ENCODE measurements at places on chromosomes 3 and 15.

DNA sequence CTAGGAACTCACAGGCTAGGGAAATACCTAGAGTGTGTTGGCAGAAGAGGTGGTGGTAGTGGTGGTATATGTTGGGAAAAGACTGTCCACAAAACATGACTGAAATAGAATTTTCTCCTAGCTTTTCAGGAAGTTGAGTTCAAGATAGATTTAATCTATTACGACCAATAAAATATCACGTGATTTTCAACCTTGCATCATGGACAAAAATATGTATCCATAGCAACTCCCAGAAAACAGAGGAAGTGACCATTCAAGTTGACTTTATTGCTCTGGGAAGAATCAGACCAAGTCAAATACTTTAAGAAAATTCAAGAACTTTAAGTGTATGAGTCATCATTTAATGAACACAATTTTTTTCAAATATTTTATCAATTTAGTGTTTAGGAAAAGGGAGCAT, 347.0 kb upstream of the ZNF385D start:
- DNase-seq: no peak

DNA sequence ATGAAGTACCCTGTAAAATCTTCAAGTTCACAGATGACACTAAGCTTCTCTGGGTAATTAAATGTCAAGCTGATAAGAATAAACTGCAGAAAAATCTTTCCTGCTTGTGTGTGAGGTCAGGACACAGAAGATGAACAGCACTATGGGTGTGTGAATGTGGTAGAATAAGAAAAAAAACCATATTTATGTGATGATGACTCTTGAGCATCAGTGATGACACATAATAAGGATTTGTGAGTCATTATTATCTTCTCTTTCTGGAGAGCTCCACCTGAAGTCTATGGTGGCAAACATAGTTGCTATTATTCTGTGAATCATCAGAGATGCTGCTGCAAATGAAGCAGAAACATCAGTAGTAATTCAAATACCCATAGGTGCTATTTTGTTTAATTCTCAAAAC, 422.4 kb downstream of the DIPK2A start:
- DNase-seq: no peak

GRCh38 chr3:176376531-176376930, 820.8 kb downstream of the TBL1XR1 start:
- DNase-seq: no peak

- DNase-seq: no peak
Measured at GRCh38 chr3:36317915-36318314, 62.4 kb upstream of the STAC start.

DNA sequence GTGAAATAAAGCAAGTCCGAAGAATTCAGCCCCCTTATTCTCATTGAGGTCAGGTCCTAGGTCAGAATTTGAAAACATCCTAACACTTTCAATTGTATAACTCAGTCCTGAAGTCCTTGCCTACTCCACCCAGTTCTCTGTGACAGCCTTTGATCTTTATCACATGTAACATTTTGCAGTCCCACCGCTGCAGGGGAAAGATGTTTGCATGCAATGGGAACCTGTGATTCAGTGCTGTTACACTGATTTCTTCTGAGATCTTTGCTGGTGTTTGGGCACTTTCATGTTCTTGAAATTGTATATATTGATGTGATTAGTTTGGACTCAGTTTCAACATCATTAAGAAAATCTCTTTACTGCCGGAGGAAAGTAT, 18.0 kb upstream of the SECISBP2L start:
- DNase-seq: no peak

DNA sequence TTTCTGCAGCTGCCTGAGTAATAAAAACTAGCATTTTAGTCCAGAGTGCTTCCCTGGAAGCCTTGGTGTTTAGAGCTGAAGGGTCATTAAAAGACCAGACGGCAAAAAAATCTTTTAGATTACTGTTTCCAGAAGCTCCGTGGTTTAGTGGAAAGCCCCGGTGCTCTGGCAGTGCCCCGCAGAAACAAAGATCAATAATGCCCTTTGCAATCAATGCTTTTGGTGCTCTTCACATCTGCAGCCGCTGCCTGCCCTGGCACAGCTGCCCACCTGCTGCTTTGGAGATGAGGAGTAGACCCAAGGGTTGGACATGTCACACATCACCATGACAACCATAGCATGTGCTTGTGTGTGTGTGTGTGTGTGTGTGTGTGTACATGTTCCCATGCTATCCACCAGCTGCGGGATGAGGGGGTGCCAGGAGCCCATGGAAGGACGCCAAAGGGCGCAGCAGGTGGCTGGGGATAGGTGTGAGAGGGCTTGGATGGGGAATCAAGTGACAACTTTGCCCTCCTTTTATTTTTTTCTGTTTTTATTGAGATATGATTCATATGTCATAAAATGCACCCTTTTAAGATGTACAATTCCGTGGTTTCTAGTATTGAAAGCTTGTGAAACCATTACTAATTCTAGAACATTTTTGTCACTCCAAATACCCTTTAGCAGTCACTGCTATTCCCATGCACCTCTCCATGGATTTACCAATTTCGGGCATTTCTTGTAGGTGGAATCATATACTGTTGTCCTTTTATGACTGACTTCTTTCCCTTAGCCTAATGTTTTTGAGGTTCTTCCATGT, 75.7 kb upstream of the KLHL25 start:
- no peak for DNase-seq

DNA sequence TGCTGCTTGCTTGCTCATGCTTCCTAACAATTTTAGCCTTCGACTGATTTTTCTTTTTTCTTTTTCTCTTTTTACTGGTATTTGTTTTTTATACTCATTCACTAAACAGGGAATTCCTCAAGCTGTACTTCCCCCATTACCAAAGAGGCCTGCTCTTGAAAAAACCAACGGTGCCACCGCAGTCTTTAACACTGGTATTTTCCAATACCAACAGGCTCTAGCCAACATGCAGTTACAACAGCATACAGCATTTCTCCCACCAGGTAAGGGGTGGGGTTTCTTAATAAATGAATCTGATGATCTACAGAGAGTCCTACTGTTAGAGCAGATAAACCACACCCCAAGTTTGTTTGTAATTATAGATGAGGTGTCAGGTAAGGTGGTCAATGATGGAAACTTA, 178.8 kb downstream of the MBNL1 start:
- no peak for DNase-seq

GRCh38 chr15:85289677-85290365, 90.6 kb upstream of the AKAP13 start:
- DNase-seq: peak; percentile 25

- no peak for DNase-seq
Measured at GRCh38 chr3:121793078-121793477, 41.8 kb downstream of the IQCB1 start.

- DNase-seq: peak; percentile 17
Measured at GRCh38 chr15:77650265-77650664, 17.6 kb upstream of the LINGO1 start.

- no peak for DNase-seq
Measured at GRCh38 chr3:122356402-122356801, 26.6 kb downstream of the MIX23 start.

GRCh38 chr15:85926834-85927233, 132.1 kb upstream of the KLHL25 start:
- DNase-seq: no peak

DNA sequence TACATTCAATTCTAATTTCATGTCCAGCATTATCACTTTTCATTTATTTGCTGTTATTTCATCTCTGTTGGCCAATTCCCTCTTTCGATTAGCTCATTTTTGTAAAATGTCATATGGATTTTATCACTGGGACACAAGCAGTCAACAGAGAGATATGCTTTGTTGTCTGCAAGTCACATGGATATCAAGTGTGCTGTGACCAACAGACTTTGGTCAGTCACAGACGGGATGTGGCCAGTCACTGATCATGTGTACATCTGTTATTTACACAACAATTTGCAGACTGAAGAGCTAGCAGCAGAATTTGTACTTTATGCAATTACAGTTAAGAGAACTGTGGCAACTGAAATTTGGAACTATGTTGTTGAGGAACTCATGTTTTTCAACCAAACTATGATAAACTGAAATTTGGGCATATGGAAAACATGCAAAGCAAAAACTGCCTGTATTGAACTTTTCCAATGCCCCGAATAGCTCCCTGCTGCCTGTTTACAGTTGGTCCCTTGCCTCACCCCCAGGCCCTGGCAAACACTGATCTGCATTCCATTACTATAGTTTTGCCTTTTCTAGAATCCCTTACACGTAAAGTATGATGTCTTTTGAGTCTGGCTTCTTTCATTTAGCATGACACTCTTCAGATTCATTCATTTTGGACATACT, 104.4 kb downstream of the RPL22L1 start:
- no peak for DNase-seq

DNA sequence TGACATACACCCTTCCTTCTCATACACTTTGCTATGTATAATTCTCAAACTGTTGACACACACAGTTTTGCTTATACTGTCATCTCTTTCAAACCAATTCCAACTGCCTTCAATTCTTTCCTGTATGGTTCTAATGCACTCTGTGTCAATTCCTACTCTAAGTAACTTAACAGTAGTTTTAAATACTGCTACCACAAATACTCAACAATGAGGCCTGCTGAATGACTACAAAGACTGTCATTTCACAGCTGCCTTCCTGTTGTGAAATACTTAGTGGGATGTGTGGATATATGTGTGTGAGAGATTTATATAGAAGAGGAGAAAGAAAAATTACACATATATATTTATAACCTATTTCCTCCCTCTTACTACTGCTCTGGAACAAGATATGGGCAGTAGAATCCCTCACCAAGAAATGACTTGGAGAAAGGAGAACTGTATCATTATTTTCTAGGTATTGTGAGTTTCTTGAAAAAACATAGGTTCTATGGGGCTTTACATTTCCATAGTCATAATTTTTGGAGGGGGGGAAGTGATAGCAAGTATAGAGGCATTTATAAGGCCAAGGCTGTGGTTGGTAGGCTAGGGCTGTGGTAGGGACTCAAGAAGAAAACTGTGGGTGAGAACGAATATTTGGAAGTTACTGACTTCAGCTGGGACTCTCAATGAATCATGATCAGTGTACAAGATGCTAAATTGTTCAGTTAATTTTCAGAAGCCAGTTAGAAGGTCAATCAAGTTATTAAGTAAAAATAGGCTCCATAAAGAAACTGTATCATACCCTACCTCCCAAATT, 88.7 kb downstream of the ANKRD28 start:
- no peak for DNase-seq

- no peak for DNase-seq
Measured at GRCh38 chr3:24211381-24211780, 266.3 kb downstream of the NR1D2 start.

DNA sequence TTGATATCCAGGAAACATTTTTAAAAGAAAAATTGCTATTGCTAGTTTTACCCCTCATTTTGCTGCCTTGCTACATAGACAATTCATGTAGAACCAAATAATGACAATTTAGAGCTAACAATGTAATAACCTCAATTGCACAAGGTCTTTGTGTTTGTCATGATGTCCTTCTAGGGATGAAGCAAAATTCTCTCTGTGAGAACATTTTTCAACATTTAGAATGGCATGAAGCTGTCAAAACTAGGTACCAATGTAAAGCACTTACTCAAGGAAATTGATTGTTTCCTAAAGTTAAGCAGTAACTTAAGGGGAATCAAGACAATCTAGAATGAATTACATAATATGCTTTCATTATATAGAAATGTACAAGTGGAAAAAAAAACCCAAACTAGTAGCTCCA, 7.9 kb upstream of the FGF7 start:
- DNase-seq: no peak

DNA sequence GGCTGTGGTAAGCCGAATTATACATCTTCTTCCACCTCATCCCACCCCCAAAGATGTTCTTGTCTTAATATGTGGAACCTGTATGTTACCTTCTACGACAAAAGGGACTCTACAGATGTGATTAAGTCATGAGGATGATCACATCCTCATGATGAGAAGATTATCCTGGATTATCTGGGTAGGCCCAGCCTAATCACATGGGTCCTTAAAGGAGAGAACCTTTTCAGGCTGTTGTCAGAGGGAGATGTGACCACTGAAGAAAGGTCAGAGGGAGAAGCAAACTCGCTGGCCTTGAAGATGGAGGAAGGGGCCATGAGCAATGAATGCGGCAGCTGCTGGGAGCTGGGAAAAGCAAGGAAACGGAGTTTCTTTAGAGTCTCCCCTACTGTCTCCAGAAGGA, 12.9 kb upstream of the SCG3 start:
- no peak for DNase-seq

DNA sequence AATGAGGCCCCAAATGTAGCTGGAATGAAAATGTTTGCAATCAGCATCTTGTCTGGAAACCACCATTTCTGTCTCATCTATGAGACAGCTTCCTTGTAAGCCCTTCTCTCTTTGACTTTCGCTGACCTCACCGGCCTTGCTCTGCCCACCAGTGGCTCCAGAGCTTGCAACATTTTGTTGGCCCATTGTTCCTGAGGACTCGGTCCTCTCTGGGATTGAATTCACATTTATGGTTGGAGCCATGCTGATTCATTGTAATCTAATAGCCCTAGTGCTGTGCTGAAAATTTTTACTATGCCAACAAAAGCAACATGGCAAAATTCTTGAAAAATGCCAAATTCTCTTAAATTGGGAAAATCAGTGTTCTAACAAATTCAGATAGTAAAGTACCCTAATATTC, 37.2 kb downstream of the ABHD5 start:
- no peak for DNase-seq

- peak; percentile 5 for DNase-seq
Measured at GRCh38 chr3:177281292-177282118, 84.2 kb upstream of the TBL1XR1 start.

- no peak for DNase-seq
Measured at GRCh38 chr3:54427501-54427900, 305.1 kb downstream of the CACNA2D3 start.

DNA sequence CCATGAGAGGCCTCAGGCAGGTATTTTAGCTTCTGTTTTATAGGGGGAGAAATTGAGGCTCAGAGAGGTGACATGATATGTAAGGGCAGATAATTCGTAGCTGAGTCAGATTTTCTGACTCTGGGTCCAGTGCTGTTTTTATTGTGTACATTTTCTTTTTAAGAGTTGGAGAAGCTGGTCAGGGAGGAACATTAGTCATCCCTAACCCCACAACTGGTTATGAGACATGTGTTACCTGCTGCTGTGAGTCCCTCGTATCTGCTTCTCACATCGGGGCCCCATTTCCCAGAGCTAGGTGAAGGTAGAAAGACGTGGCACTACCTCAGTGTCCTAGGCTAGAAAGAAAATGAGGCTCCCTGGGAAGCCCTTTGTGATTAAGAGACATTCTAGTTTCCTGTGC, 28.6 kb downstream of the GALNT15 start:
- peak; percentile 35 for DNase-seq

DNA sequence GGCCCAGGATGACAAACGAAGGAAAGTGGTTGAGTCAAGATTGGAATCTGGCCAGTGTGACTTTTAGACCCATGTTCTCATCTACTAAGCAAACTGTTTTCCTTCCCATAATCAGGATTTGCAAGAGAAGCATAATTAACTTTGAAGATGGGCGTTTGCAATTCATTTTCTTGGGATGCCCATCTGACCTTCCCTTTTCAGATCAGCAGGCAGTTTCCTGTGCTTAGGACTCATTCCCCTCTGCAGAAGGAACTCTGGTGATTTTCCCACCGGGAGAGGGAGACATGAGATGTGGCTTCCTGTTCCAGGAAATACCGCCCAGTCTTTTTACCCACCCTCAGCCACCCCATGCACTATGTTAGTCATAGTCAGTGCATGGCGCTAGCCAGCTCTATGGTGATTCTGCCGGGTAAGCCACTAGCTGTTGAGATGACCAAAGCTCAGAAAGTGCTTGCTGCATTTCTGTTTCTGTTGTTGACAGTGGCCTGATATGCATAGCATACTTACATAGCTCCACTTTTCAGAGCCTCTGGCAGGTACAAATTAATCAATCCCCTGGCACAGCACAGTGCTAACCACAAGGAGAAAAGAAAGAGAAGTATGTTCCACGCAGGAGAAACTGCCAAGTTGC, 129.4 kb downstream of the VGLL4 start:
- peak; percentile 6 for DNase-seq

GRCh38 chr3:119580067-119580760, 922 bp downstream of the ADPRH start:
- DNase-seq: peak; percentile 29
